ENCODE measurements at places on chromosomes 5 and 9.

DNA sequence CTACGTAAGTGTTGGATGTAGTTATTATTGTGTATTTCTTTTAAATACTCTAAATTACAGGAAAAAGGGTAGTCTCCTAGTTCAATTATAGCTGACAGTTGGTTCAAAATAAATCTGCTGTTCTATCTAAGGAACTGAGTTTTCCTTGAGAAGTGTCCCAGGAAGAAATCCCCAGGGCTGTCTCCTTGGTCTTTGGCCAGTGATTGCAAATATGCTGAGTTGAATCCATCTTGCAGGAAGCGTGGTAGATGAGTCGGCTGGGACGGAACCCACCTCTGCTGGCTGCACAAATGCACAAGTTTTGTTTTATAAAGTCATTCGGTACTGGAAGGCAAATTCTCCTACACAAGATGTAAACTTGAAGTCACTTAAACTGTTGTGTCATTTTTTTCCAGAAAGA is 30.2 kb upstream of the HOMER1 start:
- DNase-seq: no peak

DNA sequence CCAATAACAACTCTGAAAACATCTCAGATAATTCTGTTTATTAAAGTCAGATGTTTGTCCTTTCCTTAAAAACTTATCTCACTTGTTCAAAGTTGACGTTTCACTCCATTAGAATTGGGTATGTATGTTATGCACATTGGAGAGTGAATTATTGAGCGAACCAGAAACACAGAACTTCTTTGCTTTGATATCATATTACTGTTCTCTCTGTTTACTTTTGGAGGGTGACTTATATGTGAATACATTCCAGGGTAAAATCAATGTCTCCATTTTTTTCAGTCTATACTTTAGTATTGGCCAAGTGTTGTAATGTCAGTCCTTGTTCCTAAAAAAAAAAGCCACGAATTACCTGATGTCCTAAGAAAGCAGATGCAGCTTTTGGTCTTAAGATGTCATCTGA is 307.4 kb downstream of the CSNK1G3 start:
- DNase-seq: no peak

GRCh38 chr9:8651846-8652215 is 852.3 kb upstream of the DMAC1 start:
- no peak for DNase-seq

DNA sequence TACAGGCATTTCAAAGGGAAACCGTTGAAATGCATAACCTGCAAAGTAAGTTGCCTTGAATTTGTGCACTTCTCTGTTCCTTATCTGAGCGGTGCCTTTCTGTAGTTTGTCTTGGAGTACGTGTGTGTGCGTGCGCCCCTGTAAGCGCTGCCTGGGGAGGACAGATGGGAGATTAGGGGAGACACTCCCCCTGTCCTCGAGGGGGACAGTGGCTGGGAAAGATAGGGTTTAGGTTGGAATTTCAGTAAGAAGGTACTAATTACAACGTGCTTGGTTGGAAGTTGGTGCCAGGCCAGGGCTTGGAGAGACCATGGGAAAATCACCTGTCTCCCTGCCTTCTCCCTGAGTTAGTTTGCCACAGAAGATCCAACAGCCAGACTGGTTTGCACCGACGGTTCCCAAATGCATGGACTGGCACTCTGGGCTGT is 73.2 kb downstream of the PIK3R1 start:
- DNase-seq: no peak

GRCh38 chr5:163642904-163643303 is 137.5 kb downstream of the MAT2B start:
- no peak for DNase-seq

GRCh38 chr5:30357371-30357770 is 836.1 kb upstream of the CDH6 start:
- DNase-seq: no peak

- DNase-seq: no peak
These were observed 29.8 kb upstream of the HMCN2 start for GRCh38 chr9:130235558-130236435.

DNA sequence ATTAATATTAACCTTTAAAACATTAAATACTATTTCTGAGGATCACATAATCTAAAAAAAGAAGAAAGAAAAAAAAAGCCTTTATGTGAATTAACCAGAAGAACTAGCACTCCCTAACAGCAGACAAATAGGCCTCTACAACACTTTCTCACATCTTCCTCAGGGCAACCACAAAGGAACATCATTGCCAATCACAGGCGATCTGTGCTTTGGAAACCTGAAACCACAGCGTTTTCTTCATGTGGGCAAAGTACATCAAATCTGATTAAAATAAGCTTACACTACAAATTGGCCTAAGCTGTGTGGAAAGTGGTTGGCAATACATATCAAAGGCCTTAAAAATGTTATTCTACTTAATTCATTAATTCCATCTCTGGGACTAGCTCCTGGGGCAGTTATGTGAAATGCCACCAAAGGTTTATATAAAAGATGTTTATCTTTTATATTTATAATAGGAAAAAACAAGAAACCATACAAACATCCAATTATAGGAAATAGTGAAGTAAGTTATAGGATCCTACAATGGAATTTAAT is 184.8 kb upstream of the TBCA start:
- no peak for DNase-seq

Measured in astrocyte of the cerebellum (primary cell).